ENCODE measurements at places on chromosomes 3 and 15.

GRCh38 chr15:31307270-31308184 is 19.1 kb upstream of the KLF13 start:
- DNase-seq = no peak

- no peak for DNase-seq
Observed at GRCh38 chr3:123759871-123760270, 124.3 kb downstream of the MYLK start.

DNA sequence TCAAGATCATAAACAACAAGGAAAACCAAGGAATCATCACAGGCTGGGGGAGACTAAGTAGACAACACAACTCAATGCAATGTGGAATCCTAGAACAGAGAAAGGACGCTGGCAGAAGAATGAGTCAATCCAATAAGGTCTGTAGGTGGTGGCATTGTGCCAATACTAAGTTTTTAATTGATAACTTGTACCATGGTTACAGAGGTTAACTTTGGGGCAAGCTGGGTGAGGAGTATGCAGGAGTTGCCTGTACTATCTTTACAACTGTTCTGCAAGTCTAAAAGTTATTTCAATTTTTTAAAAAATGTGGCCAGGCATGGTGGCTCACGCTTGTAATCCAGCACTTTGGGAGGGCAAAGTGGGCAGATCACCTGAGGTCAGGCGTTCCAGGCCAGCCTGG is 46.2 kb downstream of the RORA start:
- no peak for DNase-seq

DNA sequence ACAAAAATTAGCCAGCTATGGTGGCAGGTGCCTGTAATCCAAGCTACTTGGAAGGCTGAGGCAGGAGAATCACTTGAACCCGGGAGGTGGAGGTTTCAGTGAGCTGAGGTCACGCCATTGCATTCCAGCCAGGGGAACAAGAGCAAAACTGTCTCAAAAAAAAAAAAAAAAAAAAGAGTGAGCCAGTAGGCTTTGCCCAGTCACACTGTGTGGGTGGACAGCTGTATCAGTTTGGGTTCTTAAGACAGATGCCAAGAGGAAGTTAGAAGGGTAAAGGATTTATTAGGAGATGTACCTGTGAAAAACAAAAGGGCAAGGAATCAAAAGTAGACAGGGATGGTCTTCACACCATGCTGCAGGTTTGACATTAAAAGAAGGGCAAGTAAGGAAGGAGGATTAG is 86.1 kb upstream of the CGNL1 start:
- DNase-seq = no peak

DNA sequence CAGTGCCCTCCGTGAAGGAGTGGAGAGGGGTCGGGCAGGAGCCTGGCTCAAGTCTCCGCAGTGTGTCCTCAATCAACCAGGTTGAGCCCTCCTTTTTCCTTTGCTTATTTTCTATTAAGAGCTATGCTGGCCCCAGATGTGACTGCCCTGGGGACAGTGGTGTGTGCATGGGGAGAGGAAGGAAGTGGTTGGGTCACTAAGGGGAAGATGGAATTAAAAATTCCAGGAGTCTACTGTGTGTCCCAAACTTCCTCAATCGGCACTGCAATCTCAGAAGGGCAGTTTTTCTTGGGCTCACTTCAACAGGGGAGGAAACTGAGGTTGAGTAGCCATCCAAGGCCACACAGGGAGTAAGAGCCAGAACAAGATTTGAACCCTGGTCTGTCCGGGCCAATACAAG is 13.7 kb upstream of the GRIP2 start:
- no peak for DNase-seq

- no peak for DNase-seq
Observed at GRCh38 chr15:43920815-43921214, 94.0 kb downstream of the WDR76 start.

DNA sequence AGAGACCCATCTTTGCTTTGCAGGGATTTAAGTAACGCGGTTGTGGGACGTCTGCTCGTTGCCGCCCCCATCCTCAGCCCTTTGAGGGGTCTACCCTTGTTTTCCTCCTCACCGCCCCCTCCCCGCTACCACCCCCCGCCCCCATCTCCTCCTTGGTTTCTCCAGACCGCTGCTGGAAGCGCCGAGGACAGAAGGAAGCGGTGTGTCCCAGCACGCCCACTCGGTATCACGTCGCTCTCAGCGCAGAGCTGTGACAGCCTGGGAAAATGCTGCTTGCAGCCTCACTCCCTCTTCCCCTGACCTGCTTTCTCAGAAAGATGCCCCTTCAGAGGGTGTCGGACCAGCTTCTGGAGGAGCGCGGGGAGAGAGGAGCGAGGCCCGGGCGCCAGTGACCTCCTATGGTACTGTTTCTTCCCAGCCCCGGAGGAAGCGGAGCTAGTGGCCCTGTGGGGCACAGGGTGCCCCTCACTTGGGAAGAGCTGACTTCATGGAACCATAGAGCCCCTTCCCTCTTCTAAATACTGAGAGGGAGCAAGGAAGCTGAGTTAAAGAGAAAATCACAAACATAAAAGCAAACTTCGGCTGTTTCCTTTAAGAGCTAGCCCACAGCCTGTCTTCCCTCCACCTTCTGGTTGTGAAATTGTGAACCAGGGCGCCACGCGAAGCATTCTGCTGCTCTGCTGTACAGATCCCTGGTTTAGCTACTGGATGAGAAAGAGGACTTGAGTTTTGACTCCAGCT is 698 bp downstream of the IL1RAP start:
- DNase-seq = no peak

GRCh38 chr15:58016581-58017175 is 48.8 kb downstream of the ALDH1A2 start:
- DNase-seq = no peak

- DNase-seq = no peak
Observed at GRCh38 chr3:53495146-53495519, 722 bp downstream of the CACNA1D start.

- no peak for DNase-seq
Observed at GRCh38 chr3:45544717-45545296, 49.7 kb upstream of the LIMD1 start.

GRCh38 chr3:157199841-157200240 is 39.9 kb upstream of the CCNL1 start:
- DNase-seq = no peak

- no peak for DNase-seq
Observed at GRCh38 chr3:118527514-118528044, 507.1 kb downstream of the IGSF11 start.

DNA sequence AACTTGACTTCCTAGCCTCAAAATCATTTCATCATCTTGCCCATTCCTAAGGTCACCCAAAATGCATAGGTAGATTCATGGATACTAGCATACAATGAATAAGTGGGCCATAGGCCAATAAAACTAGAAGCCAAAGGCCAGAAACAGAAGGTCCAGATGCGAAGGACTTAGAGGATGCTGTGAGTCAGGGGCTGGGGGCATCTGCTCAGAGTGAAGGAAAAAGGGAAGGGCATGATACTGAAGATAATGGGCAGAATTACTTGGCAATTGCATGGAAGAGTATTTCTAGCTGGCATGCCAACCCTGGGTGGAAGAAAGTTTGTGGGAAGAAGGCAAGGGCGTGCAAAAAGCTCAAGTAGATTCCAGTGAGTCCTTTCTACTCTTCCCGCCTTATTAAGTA is 27.5 kb downstream of the ILDR1 start:
- no peak for DNase-seq

DNA sequence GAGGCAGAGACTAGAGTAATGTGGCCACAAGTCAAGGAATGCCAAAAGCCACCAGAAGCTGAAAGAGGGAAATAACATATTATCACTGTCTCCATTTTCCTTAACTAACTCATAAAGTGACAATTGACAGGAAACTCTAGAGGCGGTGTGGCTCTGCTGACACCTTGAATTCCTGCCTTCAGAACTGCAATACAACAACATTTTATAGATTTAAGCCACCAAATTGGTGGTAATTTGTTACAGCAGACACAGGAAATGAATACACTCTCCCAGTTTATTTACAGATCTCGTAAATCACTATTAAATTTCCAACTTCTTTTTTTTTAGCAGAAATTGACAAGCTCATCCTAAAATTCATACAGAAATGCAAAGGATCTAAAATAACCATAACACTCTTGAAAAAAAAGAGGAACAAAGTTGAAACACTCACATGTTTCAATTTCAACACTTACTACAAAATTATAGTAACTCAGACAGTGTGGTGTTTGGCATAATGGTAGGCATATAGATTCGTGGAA is 449.9 kb downstream of the OTOL1 start:
- no peak for DNase-seq

DNA sequence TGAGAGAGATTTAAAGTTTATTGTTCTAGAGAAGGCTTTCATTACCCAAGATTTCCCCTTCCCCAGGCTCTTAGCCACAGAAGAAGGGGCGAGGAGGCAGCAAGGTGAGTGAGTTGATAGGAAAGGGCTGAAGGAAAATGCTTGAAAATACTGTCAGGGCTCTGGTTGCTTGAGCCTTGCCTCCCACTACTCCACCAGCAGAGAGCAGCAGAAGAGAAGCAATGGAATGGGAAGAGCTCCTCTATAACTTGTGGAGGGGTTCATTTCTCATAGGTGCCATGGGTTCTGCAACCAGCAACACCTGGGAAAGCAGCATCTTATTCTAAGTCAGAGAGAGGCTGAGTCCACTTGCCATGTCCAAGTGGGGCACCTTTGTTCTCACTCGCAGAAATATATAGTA is 184.0 kb upstream of the CNTN6 start:
- DNase-seq = no peak

DNA sequence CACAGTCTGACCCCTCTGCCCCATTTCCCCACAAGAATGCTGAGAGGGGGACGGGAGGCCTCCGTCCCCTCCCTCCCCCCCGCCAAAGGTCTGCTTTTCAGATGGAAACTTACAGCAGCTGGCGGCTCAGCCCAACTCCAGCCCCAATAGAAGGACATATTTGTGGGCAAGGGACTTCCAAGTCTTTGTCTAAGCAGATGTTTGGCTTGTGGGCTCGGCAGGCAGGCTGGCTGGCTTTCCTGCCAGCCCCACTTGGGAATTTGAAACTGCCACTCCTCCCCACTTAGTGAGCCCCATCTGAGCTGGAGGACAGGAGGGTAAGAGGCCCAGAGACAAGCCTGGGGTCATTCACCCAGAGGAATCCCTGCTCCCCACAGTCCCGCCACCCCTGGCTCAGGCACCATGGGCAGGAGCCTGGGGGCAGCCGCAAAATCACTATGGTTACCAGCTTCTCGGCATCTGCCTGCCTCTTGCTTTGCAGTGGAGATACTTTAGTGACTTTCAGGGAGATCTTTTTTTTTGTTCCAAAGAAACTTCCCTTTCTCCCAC is 53.6 kb downstream of the LMCD1 start:
- DNase-seq = no peak

DNA sequence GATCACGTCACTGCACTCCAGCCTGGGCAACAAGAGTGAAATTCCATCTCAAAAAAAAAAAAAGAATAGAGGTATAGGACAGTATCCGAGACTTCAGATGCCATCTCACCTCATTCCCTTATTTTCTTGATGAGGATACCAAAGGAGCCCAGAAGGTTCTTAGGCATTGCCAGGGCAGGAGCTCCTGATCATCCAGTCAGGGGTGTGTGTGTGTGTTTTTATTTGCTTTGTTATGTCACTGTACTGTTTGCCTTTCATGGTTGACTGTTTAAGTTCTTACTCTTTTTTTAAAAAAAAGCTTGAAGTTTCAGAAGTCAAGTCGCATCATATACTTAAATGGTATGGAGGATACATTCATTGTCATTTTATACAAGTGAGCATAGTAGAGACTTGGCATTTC is 140.0 kb upstream of the BHLHE40 start:
- no peak for DNase-seq

DNA sequence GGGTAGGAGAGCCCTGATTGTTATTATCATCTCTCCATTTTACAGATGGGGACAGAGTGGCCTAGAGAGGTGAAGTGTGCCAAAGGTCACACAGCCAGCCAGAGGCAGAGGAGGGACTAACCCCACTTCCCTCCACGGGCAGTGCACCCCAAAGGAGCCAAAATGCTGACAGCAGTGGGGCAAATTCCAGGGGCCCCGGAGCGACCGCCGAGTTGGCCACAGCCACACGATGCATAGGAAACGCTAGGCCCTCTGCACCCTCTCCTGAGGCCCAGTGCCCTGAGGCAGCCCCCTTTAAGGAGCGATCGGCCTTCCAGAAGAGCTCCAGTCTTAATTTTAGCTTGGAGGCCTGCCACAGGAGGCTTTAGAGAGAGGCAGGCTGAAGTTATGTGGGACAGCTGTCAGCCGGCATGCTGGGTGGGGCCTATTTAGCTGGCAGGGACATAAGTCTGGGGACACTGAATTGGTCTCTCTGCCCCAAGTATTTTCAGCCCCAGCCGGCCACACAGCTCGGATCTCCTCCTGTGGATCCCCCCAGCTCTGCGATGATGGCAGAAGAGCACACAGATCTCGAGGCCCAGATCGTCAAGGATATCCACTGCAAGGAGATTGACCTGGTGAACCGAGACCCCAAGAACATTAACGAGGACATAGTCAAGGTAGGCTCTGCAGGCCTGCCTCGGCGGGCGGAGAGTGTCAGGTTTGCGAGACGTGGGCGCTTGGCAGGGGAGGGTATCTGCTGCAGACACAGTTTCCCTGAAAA is at the start of gene CAV3:
CAV3 (plus strand) TSS at position 471 of the 763 bp plus-strand sequence; CDS start at position 546, 75 bp downstream.
- DNase-seq = no peak

DNA sequence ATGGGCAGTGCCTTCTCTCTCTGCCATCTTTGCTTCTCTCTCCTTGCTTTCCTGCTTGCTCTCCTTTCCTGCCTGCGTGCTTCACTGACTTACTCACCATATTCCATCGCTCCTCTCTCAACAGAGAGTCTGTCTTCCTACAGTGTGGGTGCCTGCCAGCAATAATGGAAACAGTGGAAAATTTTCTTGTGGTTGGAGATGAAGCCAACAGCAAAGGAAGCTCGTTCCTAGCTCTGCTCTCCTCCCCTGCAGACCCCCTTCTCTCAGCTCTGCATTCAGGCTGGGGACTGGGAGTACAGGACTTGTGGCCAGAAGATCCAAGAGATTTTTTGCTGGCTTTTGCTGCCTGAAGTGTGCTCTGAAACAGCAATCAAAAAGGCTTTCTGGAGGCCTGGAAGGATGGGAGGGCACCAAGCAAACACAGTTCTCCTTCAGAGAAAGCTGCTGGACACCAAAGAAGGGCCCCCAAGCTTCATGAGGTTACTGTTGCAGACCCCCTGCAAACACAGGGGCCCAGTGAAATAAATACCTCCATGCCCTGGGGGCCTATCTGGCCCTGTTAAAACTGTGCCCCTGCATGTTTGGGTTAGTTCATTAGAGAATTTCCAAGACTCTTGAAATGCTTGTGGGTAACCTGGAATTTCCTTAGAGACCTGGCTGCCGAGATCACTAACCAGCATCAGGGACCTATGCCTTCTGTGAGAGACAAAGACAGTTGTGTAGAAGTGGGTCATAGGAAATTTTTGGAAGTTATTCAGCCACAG is 149.9 kb upstream of the RASGRP1 start:
- no peak for DNase-seq

All from cortex of kidney (tissue), 1 donor.